Hematopoietic multipotent progenitor cell treated with erythropoietin and hydrocortisone succinate and interleukin-3 and kit ligand, for 8 days (in vitro differentiated cells): ENCODE measurements at places on chromosomes 6 and 20.
A peak's percentile ranks its signal among the peaks of the same experiment; 100 is the strongest.

DNA sequence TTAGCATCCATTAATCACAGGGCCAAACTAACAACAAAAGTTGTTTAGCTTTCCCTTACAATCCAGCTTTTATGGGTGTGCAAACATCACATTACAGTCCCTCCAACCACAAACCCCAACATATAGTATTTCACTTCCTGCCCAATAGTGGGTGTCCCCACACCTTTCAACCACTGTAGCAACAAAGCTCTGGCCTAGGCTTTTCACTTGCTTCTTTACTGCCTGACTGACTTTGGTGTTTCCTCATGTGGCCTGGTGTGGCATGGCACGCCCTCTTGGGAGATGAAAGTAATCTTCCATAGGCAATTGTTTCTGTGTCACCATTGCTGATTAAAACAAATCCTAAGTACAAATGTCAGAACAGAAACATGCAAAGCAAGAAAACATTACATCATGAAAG lies 46.3 kb downstream of the MCM8 start:
- DNase-seq = peak; percentile 18

- DNase-seq = no peak
Measured at GRCh38 chr6:121791396-121792315, 356.2 kb downstream of the GJA1 start.

- no peak for DNase-seq
Measured at GRCh38 chr6:137764464-137764863, 102.6 kb upstream of the TNFAIP3 start.

DNA sequence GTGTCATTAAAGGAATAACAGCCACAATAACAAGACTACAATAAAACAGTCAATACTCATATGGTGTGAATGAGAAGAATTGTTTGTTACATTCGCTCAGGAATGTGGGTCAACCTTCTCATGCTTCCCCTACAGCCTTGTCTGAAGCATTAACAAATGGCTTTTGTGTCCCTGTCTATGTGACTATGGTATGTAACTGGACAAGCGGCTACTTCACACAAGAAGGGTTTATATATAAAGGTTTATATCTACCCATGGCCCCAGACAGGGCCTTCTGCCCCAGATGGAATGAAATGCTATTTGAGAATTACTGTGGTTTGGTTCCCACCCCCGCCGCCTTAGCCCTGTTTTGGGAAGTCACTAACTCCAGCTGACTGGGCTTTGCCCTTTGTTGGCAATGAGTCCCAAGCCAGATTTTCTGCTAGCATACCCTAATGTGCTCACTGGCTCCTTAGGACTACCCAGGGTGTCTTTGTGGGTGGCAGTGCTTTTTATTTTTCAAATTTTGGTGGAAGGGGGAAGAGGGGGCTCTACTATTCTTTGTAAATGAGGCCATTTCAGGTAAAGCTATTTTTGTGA lies 39.4 kb downstream of the TFAP2A start:
- no peak for DNase-seq

DNA sequence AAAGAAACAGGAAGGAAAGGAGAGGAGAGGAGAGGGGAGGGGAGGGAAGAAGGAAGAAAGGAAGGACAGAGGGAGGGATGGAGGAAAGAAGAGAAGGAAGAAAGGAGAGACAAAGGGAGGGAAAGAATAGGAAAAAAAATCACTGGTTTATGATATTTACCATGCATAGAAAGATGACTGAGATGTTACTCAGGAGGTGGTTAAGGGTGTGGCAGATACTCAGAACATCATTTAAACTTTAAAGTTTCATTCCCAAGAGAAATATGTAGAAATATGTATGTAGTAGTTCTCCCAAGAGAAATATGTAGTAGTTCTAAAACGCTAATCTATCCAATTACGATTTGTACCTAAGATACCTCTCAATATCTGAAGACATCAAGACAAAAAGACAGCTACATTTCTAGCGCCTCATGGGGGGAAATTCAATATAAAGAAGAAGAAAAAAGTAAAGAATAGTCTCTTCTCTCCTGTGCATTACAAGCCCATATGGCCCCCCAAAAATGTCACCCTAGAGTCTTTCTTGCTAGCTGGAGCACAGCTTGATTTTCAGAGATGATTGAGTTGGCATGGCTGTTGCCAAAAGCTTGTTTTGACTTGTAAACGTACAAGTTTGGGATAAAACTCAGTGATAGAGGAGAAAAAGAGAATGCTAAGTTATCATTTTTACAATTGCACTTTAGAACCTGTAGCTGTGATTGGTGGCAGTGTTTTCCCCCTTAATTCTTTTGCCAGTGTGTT lies 539.2 kb downstream of the CDH26 start:
- no peak for DNase-seq

DNA sequence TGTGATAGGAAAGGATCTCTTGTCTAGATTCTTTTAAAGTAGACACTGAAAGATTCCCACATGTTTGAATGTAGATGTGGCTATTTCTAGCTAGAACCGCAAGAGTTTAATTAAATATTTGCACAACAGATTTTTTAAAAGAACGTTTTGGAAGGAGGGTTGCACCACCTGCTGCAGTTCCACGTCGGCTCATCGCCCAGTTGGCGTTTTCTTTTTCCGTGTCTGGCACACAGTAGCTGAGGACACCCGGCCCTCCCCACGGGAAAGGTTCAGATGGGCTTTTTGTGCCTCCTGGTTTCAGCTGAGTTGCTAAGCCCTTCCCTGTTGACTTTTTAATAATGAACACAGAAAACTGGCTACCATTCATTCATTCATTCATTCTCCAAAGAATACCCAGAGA lies 41.8 kb upstream of the DOK5 start:
- no peak for DNase-seq

- DNase-seq = no peak
Measured at GRCh38 chr20:21234324-21234723, 68.8 kb upstream of the XRN2 start.

DNA sequence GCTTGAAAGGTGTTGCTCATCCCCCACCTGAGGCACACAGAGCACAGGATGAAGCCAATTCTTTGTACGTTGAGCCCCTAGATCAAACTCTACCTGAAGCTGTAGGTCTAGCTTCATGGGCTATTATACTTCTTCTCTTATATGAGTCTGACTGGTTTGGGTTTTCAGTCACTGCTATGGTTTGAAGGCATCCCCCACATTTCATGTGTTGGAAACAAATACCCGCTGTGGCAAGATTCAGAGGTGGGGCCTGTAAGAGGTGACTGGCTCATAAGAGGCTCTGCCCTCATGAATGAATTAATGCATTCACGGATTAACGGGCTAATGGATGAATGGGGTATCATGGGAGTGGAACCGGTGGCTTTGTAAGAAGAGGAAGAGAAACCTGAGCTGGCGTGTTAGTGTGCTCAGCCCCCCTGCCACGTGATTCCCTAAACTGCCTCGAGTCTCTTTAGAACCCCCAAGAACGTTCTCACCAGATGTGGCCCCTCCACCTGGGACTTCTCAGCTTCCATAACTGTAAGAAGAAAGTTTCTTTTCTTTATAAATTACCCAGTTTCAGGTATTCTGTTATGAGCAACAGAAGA lies 39.2 kb downstream of the PREX1 start:
- no peak for DNase-seq

DNA sequence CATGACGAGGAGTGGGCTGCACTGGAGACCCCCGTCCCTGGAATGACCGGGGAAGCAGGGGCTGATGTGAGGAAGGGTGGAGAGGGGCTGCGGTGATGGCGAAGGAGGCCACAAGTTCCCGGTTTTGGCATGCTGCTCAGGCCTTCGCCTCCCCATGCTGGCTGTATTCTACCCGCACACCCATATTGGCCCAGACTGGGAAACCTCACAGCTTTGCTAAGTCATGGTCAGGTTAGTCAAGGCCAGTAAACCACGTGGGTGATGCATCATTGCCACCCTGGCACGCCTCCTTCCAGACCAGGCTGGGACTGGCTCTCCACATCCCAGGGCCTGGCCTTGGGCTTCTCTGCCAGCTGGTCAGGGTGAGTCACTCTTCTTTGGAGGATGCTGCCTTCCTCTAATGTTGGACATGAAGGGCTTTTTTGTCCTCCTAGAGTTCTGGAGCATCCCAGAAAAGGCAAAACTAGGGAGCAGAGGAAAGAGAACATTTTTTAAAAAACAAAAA lies 53.8 kb downstream of the PCNA start:
- peak; percentile 84 for DNase-seq

DNA sequence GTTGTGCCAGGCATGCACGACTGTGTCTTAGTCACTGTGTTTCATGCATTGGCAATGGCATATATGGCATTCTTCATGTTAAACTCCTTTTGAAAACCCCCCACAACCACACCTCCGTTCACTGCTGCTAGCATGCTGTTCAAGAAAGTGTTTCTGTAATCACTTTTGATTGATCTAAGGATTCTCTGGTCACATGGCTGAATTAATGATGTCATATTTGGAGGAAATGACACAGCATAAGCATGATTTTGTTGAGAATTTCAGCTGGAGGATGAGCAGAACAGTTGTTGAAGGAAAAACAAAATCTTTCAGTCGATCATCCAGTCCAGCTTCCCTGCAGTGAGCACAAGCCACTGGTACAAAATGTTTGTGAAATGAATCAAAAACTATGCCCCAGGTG lies 203.5 kb upstream of the ECI2 start:
- DNase-seq = no peak

- DNase-seq = no peak
Measured at GRCh38 chr6:38646166-38646878, 6.6 kb upstream of the BTBD9 start.

GRCh38 chr6:110089323-110089722 lies 90.1 kb downstream of the WASF1 start:
- no peak for DNase-seq

DNA sequence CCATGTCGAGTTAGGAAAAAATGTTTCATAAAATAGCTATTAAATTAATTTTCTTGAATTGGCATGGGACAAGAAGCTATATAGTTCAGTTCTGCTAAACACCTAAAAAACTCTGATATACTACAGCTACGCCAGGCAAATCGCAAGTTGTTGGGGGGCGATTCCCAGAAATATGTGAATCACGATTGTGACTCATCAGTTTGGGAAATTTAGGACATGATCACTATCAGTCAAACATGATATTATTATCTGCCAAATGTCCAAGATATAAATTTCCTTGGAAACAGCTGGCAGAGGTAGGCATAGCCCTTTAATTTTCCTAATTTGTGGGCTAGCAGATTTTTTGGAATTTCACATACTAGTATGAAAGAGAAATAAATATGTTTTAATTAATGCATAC lies 123.6 kb downstream of the ATXN1 start:
- DNase-seq = no peak

DNA sequence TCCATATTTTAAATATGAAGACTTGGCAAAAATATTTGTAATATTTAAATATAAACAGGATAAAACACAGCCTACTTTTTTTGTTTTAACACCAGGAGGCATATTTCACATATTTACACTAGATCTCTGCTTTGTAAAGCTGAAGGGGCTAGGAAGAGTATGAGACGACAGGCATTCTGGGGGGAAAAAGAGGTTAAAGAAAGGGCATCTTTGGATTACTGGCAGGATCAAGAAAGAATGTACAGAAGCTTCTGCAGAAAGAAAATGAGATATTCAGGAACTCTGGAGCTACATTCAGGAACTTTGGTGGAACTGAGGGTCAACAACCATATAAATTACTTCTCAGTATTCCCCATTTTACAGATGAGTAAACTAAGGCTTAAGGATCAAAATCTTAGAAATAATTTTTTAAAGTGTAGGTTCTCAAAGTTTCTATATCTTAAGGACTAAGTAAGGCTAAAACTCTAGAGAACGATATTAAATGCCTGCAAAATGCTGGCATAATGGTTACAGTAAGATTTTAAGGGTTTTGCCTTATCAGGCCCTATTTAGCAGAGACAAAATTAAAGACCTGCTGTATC lies 156.5 kb downstream of the CDK19 start:
- no peak for DNase-seq

GRCh38 chr6:37177077-37177934 lies 7.4 kb downstream of the PIM1 start:
- DNase-seq = peak; percentile 93

DNA sequence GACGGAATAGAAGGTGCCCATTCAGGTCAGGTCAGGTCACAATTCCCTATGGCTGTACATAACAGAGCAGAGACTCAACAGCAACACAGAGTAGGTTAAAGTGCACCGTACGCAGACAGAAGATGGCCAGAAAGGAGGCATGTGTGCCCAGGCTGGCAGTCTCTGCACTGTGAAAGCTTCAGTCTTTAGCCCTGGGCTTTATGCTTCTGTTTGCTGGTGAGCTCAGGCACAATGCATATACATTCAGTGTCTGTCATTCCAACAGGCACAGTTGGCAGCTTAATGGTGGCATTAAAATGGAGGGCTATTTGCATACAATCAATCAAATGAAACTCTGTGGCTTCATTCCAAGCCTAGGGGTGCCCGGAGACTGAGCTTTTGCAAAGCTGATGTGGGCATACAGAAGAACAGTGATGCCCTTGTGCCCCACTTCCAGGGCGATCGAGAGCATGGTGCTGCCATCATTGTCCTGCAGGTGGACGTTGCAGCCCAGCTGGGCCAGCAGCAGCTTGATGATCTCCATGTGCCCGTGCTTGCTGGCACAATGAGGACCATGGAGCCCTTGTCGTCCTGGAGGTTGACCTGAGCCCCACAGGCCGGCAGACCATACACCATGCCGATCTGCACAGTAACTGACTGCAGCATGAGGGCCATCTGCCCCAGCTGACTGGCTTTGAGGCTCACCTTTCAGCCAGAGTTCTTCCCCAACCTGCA lies 22.4 kb downstream of the TRMT6 start:
- DNase-seq = no peak

GRCh38 chr20:35271073-35271882 lies 6.6 kb downstream of the MMP24OS start:
- DNase-seq = no peak

DNA sequence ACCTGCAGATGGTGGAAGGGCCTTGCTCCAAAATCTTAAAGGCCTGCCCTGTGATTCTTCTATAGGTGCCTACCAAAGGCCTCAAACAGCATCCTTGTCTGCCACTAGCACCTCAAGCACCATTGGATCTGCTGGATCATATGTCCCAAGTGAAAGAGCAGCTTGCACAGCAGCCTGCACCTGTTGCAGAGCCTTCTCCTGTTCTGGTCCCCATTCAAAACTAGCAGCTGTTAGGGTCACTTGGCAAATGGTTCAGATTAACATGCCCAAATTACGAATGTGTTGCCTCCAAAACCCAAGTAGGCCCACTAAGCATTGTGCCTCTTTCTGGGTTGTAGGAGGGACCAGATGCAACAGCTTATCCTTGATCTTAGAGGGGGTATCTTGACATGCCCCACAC lies 99.6 kb upstream of the F13A1 start:
- no peak for DNase-seq

DNA sequence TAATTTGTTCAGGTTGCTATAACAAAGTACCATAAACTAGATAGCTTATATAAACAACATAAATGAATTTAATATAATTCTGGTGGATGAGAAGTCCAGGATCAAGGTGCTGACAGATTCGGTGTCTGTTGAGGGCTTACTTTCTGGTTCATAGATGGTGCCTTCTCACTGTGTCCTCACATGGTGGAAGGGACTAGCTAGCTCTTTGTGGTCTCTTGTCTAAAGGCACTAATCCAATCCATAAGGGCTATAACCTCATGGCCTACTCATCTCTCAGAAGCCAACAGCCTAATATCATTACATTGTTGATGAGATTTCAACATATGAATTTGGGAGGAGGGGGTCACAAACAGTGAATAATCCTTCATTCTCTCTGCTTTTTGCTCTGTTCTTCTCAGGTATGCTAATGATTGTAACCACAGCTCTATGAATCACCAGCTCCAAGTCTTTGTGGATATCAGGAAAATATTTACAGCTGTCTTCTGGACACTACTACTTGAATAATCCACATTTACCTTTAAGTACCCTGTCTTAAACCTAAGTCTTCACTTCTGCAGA lies 122.3 kb downstream of the NKAIN2 start:
- DNase-seq = no peak

GRCh38 chr6:29730575-29731126 lies 7.4 kb downstream of the HLA-F start:
- DNase-seq = no peak
